ENCODE measurements at places on chromosomes 12 and 14.

DNA sequence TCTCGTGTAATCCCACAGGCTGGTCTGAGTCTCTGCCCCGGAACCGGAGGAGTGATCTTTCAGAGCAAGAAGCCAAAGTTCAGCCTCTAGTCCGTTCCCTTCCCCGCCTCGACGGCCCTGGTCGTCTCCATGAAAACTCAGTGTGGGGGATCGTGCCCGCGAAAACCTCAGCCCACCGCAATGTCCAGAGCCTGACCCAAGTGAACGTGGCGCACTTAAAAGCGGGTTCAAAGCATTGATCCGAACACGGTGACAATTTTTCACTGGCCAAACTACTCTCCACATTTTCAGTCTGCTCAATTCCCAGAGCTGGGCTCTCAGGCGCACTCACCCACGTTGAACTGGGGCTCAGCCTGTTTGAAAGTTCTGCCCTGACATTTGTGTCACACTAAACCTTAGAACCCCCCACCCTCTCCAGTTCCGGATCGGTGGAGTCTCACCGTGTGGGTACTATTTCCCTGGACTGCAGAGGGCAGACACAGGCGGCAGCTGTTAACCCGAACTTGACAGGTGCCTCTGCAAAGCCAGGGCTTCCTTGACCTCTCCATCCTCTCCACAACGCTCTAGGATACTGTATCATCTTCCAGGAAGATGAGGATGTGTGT lies 886 bp upstream of the PRICKLE1 start:
- no peak for DNase-seq

GRCh38 chr14:68925373-68925772 lies 53.7 kb downstream of the ACTN1 start:
- DNase-seq = no peak

DNA sequence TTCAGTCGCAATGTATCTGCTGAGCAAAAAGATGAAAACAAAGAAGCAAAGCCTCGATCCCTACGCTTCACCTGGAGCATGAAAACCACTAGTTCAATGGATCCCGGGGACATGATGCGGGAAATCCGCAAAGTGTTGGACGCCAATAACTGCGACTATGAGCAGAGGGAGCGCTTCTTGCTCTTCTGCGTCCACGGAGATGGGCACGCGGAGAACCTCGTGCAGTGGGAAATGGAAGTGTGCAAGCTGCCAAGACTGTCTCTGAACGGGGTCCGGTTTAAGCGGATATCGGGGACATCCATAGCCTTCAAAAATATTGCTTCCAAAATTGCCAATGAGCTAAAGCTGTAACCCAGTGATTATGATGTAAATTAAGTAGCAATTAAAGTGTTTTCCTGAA lies 19.8 kb downstream of the CKB start:
- no peak for DNase-seq

GRCh38 chr12:79662046-79662811 lies 28.5 kb downstream of the PAWR start:
- DNase-seq = no peak

DNA sequence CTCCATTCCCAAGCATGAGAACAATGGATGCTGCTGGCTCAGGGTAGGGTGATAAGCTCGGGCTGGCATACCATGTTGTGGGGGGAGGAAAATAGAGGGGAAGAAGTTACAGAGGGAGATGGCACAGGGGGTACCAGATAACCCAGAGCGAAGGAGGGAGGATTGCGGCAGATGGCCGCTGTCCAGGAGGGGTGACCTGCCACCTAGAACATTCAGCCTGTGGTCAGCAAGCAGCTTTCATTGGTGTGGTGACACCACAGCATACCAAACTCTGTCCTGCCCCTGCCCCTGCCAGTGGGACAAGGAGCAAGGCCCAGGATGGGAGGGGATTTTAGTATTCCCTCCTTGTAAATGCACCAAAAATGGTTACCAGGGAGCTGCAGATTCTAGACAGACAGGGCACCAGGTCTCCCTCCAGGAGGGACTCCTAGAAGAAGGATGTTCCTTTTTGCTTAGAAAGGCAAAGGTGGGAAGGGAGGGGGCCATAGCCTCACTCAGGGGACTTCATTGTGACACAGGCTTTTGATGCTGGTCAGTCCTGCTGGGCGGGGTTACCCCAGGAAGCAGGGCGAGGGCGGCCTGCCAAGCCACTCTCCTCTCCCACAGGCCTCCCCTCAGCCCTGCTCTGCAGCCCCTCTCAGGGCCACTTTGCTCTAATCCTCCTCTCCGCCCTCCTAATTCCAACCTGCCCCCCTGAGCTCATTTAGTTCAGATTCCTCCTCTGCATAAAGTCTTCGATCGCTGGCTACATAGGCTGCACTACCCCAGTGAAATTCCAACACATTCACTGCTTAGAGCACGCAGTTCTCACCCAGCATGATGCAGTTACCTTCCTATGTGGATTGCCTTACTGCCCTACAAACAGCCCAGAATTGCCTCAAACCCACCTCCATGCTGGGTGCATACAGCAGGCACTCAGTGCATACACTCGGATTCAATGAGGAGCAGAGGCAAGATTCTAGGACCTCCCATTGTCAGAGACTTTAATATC lies 36.0 kb upstream of the PLEKHG6 start:
- no peak for DNase-seq

DNA sequence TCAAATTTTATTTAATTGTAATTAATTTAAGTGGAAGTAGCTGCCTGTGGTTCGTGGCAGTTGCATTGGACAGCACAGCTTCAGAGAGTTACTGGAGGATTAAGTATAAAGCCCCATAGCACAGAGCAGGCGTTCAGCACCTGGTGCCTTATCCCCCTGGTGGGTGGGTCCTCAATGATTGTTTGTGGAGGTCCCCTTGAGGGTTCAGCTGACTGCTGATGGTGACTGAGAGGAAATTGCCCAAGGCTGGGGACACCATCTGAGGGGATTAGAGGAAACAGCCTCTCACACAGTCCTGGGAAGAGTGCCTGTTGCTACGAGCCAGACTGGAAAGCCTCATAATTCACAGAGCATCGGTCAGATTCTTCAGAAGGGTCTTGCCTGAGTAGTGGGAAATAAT lies 83.4 kb upstream of the NOS1 start:
- no peak for DNase-seq

GRCh38 chr14:76923431-76924370 lies 97.5 kb downstream of the LRRC74A start:
- DNase-seq = no peak

DNA sequence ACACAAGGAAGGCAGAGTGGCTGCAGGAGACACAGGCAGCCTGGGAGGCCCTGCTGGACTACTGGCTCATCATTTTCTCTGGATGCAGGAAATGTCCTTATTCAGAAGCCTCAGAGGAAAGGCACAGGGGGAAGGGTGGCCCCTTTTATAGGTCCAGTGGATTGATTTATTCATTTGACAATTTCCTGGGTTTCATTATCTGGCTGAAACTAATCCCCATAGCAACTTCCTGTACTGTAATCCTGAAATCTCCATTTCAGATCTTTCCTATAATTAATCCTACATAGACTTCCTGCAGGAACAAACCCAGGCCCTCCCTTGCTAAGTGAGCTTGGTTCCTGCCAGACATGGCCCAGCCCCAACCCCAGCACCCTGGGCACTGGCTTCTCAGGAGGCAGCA lies 23.0 kb downstream of the KRT76 start:
- DNase-seq = no peak

GRCh38 chr14:88005050-88005481 lies at the start of gene GPR65:
TSS of gene GPR65 (plus strand) at chr14:88005135. CDS start at chr14:88010848, 5,713 bp downstream.
- peak; percentile 59 for DNase-seq

- no peak for DNase-seq
These were observed 1.0 kb upstream of the ITPK1 start for GRCh38 chr14:93116676-93117200.

DNA sequence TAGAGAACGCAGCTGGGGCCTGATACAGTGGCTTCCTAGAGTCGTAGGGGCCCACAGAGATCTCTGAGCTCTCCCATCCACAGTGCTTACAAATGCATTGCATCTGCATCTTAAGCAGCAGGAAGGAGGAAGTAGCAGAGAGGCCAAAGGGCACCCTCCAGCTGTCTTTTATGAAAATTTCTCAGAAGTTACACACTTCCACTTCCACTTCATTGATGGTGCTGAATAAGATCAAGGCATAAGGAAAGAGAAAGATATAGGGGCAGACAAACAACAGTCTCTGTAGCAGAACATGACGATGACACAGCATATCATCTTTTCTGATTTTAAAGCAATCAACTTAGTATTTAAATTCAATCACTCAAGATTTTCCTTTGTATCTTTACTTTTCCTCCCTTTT lies 51.6 kb upstream of the ABCC9 start:
- no peak for DNase-seq

DNA sequence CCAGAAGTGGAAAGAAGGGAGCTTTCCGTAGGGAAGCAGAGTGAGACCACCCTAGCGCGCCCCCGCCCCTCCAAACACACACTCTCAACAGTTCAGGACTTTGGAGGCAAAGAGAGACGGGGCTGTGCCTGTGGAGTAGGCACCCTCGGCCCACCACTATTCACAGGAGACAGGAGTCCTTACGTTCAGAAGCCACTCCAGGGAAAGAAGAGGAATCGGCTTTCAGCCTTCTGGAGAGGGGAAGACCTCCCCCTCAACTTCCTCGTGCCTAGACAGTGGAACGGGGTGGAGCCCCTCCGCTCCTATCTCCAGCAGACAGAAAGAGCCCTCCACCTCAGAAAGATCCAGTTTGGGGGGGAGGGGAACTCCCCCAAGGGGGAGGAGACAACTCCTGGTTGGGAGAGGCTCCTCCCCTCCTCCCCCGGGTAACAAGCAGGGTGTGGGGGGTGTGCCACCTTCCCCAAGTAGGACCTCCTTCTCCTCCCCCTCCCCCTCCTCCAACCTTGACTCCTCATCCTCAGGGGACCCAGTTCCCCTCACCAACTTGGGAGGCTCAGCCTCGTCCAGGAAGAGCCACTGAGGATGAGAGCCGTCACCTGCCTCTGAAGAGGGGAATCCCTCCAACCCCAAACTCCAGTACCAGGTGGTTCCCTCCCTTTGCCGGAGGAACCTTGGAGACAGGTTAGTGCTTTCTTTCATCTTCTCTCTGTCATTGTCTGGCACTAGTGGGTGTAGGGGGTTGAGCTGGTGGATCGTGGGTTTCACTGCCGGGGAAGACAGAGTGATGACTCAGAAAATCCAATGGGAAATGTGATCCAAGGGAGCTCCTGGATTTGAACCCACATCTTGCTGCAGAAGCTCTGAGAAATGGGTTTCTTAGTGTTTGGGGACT lies 883 bp downstream of the FOXJ2 start:
- peak; percentile 46 for DNase-seq

DNA sequence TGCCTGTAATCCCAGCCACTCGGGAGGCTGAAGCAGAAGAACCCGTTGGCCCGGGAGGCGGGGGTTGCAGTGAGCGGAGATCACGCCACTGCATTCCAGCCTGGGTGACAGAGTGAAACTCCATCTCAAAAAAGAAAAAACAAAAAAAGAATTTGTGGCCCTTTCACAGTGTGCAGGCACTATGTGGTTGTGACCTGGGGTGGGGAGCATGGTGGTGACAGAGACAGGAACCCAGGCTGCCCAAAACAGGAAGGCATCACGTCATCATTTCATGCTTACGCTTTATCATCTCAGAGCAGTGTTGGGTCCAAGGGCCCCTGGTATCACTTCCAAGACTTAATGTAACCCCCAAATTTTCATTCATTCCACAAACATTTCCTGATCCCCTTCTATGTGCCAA lies 175.7 kb upstream of the GSC start:
- DNase-seq = peak; percentile 62
